Substantia nigra (tissue), 51 donors: ENCODE measurements at places on chromosomes 6 and 20.

GRCh38 chr20:44582311-44583025 lies at the start of gene PKIG:
Gene PKIG (plus strand): TSS chr20:44582579. CDS start chr20:44614557, 31,978 bp downstream.
- DNase-seq = no peak

- DNase-seq = no peak
Measured at GRCh38 chr6:141393405-141394124, 739.2 kb upstream of the GJE1 start.

DNA sequence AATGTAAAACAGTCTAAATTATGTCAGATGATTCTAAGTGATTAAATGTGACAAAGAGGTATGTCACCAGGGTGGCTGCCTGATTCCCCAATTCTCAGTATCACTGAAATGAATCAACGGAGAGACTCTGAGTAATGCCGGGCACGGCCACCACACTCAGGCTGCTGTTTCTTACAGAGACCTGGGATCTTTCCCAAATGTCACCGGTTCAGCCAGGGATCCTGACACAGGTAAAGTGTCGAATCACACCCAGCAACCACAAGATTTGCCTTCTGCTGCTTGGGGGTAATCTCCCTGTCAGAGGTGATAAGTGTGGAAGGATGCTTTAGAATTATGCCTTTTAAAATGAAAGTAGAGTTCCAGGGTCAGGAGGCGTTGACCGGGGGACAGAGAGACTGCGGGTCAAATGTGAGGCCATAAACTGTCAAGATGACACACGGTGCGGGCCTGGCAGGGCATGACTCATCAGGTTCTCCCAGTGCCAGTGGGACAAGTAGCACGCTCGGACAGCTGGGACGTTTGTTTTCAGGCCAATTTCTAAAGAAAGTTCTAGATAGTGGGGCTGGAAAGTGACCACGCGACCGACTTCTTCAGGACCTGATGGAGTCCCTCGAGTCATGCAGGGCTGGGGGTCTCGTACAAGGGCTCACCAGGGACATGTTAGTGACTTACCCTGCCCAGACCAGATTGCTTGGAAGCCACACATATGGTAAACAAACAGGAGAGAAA lies 48.9 kb downstream of the PRDM1 start:
- DNase-seq = no peak

DNA sequence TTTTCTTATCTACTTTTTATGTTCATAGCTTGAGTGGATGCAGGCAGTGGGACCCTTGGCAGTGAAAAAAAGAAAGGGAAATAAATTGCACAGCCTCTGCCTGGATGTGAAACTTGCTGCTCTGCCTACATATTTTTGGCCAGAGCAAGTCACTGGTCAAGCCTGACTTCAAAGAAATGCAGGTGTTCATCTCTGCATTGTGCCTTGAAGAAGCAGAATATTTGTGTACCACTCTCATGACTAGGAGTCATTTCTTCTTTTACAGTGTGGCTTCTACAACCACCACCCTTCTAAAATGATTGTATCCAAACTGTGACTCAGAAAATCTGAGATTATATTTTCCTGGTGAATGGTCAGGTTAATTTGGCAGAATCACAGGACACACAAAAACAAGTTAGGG lies 2.5 kb upstream of the KATNA1 start:
- no peak for DNase-seq

DNA sequence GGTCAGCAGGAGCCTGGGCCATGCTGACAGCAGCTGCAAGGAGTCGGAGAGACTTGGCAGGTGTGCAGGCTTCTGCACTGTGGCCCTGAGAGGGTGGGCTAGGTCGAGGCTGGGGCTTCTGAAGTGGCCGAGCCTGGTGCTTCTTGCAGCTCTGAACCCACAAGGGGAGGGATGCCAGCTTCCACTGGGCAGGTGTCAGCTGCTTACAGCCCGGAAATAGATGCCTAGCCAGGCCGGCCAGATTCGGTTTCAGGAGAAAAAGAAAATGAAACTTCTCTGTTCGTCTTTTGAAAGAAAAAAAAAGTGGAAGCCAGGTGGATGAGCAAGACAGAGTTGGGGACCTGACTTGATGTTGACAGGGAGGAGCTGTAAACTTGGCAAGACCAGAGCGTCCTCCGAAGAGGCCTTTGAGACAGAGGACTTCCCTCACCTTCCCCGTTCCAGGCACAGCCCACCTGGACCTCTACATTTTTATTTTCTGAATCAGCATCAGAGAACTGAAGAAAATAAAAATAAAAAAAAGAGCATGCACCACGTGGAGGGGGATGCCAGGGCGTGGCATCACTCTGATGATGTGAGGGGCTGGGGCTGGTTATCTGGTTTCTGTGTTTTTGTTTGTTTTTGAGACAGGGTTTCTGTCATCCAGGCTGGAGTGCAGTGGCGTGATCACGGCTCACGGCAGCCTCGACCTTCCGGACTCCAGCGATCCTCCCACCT lies at the start of gene ZBP1:
Gene ZBP1 (minus strand): TSS at position 153 of the 717 bp plus-strand sequence. CDS start 131 bp downstream, at position 22.
- DNase-seq = no peak

DNA sequence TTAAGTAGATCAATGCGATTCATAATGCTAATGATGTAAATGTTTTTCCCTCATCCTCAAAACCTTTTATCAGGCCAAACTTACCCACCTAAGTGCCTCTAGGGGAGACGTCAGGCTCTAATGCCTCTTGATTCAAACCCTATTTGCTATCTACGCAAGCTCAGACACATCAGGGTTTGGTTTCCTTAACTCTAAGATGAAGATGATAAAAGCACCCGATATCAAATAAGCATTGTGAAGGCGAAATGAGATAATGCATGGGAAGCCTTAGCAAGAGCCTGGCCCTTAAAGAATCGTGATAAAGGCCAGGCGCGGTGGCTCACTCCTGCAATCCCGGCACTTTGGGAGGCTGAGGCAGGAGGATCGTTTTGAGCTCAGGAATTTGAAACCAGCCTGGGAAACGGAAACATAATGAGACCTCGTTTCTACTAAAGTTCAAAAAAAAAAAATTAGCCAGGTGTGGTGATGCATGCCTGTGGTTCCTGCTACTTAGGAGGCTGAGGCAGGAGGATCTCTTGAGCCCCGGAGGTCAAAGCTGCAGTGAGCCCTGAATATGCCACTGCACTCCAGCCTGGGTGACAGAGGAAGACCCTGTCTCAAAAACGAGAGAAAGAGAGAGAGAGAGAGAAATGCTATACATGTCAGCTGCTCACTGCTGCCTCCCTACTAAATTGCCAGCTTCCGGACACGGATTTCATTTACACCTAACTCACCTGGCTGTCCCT lies 13.5 kb downstream of the CNKSR3 start:
- no peak for DNase-seq

DNA sequence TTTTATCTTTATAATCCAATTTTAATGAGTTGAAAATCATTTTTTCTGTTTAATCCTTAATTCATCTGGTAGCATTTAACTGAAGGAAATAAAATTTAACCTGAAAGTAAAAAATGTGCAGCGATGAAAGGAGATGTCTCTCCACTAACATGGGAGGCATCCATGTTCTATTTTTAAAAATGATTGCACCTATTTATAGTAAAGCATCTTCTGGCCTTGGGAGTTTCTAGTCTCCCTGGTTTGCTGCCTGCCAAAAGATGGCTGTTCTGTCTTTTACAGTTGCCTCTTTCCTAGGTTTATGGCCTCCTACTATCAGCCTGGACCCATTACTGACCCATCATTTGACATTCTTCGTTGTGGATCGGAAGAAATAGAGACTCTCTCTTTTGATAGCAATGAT lies 143.0 kb downstream of the B3GAT2 start:
- DNase-seq = no peak

GRCh38 chr6:47303861-47304260 lies 5.8 kb downstream of the TNFRSF21 start:
- no peak for DNase-seq

DNA sequence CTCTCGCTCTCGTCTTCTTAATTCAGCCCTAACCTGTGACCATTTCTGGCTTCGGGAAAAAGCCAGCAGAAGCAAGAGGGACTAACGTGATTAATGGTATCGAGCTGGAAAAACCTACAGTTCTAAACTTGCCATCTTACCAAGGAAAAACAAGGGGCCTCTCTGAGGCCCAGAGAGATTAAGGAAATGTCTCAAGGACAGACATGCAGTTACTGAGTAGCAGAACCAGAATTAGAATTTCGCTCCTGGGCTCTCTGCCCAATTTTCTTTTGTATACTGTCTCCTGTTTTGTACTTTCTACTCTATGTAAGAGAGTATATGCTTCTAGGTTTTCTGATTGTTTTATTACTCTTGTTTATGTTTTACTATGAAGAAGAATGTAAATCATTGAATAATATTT lies 67.8 kb upstream of the LTV1 start:
- DNase-seq = no peak
